ENCODE measurements at places on chromosomes 13 and 19.

GRCh38 chr13:23690668-23691067 lies 120.5 kb downstream of the TNFRSF19 start:
- DNase-seq: no peak

DNA sequence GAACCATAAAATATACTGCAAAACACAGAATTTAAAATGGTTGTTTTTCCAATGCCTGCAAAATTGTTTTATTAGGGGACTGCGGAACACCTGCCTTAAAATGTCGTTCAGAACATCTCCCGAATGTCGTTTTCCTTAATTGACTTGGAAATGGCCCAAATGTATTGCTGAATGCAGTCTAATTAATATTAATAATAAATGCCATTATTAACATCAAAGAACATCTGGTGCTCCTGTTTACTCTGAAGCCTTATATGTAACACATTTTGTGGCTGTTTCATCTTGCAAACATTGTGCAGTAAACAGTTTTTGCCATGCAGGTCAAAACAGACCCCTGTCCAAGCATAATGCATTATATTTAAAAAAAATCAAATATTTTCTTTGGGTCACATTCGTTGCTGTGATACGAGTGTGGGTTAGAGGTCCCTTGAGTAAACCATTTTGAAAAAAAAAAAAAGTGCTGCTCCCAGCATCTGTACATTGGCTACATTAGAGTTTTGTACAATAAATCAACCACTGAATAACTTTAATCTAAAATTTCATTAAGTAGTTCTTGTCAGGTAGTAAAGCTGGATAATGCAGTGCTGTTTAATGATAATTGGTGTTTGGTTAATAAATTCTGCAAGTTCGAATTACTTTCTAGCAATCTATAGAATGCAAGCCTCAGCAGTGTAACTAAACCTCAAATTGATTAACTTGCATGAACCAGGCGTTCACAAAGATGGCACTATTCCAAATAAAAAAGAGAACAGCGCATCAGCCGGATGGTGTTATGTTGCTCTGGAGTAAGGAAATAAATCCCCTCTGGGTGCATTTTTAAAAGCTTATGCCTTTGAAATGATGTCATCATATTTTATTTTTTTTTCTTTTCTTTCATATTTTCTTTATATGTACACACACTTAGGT lies 140.2 kb downstream of the ZNF536 start:
- DNase-seq: no peak

- peak; percentile 13 for DNase-seq
Observed at GRCh38 chr13:35500144-35500543, 23.7 kb upstream of the MAB21L1 start.

- DNase-seq: no peak
Observed at GRCh38 chr19:42120276-42120980, 11.8 kb downstream of the POU2F2 start.

DNA sequence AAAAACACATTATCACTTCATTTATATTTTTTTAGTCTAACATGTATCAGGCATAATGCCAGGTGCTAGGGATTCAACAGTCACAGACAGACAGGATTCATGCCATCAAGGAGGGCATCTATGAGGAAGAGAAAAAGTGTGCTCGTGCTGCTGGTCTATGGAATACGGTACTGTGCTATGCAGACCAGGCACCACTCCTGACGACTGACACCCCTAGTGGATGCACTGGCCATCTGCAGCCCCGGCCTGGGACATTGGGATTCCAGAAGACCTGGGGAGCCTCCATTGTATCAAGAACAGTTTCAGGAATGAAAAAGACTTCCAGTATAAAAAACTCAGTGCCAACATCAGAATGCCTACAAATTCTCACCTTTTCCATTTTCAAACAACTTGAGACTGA lies 94.0 kb downstream of the KLF12 start:
- DNase-seq: no peak

GRCh38 chr13:106302011-106302410 lies 233.5 kb downstream of the EFNB2 start:
- no peak for DNase-seq
